ENCODE measurements at places on chromosomes 5 and 9. TPM values are rescaled to one million over a fixed set of nuclear protein-coding genes. Genes with fewer than 3 reads are reported as not detected.

DNA sequence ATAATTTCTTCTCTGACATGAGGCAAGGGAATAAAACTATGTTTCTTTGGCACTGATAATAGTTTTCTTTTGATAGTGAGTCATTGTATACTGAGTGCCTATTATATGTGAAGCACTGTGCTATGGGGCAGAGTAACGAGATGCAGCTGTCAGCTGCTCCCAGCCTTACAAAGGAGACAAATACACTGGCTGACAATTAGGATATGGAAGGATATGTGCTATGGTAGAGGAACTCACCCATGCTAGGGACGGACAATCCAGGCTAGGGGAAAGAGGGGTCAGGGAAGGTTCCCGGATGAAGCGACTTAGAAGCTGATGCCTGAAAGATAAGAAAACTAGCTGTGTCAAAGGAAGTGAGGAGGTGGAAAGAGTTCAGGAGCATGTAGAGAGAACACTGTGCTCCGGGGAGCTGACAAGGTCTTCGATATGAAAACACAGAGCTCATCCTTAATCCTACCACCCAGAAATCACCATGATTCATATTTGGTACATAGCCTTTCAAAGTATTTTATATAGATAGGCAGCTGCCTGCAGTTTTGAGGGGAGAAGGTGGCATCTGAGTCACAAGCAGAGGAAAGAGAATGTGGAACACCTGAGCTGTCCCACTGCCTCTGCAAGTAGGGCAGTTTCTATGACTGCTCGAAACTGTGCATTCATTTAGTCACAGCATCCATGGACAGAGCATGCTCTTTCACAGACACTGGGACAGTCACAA lies 12.1 kb downstream of the BSPRY start:
- no peak for DNase-seq

TMEM252 gene
- total RNA-seq = not detected

DNA sequence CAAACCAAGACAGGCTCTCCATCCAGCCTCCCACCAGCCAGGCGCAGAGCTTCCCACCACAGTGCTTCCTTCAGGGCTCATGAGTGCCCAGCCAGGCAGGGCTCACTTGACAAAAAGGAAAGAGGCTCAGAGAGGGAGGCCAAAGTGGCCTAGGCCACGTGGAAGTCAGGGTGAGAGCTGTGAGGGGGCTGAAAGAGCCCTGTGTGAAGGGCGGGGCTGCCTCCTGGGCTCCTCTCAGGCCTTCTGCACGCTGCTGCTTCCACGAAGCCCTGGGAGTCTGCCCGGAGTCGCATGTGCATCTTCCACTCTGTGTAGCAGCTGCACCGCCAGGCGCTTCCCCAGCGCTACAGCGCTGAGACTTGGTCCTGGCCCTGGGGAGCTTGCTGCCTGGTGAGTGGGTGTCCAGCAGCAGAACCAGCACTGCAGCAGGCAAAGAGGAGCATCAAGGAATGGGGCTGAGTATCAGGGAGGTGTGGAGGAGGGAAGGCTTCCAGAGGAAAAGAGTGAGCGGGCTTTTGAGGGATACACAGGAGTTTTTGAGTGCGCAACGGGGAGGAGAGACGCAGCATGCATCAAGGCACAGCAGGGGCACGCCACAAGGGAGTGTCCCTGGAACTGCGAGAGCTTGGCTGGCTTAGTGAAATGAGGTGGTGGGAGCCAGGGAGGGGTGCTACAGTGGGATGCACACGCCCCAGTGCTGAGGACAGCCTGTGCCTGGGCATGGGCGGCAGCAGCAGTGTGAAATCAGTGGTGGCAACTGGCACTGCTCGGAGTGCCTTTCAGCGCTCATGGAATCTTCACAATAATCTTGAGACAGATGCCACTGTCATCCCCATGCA lies 178.0 kb downstream of the GAPVD1 start:
- peak; percentile 21 for DNase-seq

GPR150 gene
- not detected for total RNA-seq

GRCh38 chr5:103094737-103095136 lies 25.2 kb downstream of the GIN1 start:
- DNase-seq = no peak

- DNase-seq = no peak
Measured at GRCh38 chr5:172793577-172794488, 22.8 kb upstream of the DUSP1 start.
